Stimulated activated CD4-positive, alpha-beta T cell treated with anti-CD3 and anti-CD28 coated beads, Interleukin-2, amount 100 ng/mL, for 24 hours (primary cell): ENCODE measurements at places on chromosomes 6 and 20.

DNA sequence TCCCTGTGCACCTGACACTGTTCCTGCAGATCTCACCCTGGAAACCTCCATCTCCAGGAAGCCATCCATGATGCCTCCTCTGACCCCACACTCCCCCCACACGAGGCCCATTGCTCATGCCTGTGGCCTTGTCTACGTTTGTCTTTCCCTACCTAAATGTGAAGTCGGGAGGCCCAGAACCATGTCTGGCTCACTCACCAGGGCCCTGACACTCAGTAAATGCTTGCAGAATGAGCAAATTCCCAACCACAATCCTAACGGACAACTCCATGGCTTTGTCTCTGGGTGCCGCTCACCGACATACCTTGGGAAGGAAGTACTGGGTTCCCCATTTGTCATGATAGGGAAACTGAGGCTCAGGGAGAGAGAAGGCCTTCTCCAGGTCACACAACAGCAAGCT lies 7.3 kb downstream of the PEDS1 start:
- DNase-seq, result no peak

DNA sequence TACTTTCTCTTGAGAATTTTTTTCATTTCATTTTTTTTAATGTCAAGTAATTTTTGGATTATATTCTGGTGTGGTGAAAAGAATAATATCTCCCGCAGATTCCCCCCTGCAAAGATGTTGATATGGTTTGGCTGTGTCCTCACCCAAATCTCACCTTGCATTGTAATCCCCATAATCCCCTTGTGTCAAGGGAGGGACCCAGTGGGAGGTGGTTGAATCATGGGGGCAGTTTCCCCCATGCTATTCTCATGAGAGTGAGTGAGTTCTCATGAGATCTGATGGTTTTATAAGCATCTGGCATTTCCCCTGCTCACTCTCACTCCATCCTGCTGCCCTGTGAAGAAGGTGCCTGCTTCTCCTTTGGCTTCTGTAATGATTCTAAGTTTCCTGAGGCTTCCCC lies 58.7 kb upstream of the PMEPA1 start:
- DNase-seq, result no peak

DNA sequence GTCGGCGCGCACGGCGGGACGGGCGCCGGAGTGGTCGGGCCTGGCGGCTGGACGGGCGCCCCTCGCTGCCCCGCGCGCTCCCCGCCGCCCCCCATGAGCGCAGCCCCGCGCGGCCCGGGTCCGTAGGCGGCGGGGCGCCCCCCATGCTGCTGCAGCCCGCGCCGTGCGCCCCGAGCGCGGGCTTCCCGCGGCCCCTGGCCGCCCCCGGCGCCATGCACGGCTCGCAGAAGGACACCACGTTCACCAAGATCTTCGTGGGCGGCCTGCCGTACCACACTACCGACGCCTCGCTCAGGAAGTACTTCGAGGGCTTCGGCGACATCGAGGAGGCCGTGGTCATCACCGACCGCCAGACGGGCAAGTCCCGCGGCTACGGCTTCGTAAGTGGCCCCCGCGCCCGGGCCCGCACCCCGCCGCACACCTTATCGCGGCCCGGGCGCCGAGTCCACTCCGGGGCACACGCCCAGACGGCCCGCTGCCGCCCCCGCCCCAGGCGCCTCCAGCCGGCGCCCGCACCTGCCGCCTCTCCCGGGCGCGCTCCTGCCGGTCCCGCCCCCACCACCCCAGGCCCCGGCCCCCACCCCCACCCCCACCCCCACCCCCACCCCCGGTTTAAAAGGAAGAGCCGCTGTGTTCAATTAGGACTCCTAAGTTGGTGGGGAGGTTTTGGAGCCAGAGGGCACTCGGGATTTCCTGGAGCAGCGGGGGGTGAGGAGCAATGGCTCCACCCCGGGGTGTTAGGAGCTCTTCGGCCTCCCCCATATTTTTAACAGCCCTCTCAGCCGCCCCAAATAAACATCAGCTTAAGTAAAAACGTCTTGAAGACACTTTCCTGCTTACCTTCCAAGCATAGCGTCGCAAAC lies 474 bp downstream of the RBM38 start:
- no peak for DNase-seq

GRCh38 chr6:67759001-67759400 lies 876.1 kb upstream of the ADGRB3 start:
- DNase-seq, result no peak

DNA sequence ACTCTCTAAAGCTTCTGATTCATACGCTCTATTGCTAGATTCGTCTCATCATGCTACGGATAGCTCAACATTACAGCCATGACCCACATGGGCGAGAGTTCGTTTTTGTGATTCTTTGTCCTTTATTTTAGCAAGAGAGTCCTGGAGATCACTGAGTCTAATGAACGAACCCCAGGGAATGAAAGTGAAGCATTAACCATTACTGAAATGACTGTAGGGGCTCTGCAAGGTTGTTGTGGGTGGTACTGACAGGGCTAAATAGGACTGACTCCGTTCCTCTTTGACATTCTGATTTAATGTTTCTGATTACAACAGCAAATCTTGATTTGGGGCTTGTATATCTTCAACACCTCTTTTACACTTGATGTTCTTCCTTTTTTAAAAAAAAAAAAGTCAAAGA lies 13.7 kb upstream of the RTF2 start:
- no peak for DNase-seq

DNA sequence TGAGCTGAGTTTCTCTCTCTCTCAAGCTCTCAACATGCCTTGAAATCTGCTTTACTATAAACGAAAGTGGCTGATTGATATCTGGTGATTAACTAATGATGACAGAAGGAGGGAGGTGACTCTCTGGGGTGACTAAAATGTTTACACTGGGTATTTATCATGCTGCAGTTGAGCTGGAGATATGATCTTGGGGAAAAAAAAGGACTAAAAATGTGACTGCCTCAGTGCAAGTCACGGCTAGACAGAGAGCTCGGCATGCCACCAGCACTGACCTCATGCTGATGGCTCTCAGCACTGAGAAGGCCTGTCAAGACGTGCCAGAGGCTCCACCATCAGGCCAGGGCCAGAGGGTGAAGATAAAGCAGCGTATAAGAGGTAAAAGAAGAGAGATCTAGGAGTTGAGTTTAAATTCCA lies 103.1 kb upstream of the SPACA1 start:
- no peak for DNase-seq

DNA sequence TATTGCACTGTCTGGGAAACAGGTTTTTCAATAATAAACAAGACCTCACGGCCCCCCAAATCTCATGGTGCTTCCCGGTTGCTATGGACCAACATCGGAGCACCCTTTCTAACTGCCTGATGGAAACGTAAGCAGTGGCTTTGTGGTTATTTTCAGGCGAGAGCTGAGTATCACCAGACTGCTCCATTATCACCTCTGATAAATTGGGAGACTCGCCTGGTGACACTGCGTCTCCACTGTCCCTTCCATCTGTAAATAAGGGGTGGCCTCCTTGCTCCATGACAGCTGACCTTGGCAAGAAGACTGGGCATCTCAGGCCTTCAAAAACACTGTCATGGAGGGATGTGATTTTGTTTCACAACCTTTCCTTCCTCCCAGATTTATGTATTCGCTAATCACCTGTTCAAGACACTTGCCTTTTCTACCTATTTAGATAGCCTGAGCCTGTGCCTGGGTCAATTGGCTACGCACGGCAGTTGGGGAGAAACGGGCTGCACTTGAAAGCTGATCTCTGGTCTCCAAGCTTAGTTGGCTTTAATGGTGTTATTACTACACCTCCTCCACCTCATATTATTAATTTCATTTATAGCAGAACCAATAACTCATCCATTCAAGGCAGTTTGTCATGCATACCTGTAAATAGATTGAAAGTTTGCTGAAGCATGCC lies 17.7 kb upstream of the CDH4 start:
- no peak for DNase-seq

- no peak for DNase-seq
Observed at GRCh38 chr20:10487142-10488136, 52.3 kb downstream of the SLX4IP start.

DNA sequence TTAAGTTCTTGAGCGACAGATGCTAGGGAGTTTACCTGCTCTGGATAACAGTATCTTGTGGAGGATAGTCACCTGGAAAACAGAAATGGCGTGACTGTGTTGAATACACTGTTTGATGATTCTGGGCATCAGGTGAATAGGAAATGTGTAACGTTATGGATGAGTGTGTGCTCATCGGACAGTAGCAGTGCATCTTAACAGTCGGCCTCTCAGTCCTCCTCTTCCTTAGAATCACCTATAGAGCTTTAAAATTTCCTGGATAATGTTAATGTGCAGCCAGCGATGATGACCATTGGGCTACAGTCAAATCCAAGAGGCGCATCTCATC lies 217.7 kb downstream of the OR2B2 start:
- DNase-seq, result no peak

DNA sequence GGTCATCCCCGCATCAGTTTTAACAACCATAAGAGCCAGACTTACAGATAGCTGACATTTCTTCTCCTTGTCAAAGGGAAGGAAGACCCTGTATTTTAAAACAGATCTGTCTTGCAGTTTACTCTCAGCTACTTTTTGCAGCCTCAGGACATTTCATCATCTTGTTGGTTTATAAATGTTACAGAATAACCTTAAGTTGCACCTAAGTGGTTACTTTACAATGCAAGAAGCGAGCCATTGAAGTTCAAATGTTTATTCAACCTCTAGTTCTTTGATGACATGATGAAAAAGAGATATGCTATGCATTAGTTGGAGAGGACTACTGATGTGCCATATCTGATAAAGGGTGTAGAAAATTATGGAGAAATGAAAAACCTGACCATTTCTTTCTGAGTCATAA lies 187.9 kb upstream of the COL21A1 start:
- DNase-seq, result no peak

GRCh38 chr6:39430871-39431523 lies 108.5 kb upstream of the KCNK16 start:
- no peak for DNase-seq

DNA sequence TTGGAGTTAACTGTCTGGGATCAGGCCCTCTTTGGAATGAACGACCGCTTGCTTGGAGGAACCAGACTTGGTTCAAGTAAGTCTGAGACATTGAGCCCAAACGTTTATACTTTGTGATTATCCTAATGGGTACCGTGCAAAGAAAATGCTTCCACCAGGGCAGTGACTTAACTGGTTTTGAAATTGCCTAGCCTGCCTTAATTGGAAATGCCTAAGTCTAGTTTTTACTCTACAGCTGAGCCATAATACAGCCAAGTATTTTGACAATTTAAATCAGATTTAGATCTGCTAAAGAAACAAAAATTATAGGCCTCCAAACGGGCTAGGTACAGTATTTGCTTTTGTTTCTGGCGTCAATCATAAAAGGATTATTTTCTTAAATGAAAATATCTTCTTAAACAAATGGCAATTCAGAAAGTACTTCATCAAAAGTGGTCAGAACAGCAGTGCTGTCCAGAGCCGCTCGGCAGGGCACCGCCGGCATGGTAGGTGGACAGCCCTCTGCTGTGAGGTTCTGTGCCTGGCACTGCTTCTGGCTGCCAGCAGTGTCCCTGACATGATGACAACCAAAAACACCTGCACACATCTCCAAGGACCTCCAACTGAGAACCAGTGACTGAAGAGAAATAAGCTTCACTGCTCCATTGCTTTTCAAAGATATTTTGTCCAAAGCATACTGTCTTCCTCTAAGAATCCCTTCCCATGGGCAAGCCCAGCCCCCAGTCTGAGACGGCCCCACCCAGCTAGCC lies 55.6 kb downstream of the EZR start:
- no peak for DNase-seq

GRCh38 chr20:60420676-60421229 lies 462.5 kb downstream of the CDH26 start:
- DNase-seq, result no peak
